ENCODE measurements at places on chromosomes 4 and X.
A peak's percentile ranks its signal among the peaks of the same experiment; 100 is the strongest.

- DNase-seq: no peak
Measured at GRCh38 chr4:168883513-168883912, 126.5 kb downstream of the CBR4 start.

GRCh38 chr4:89193843-89194242 is 82.5 kb downstream of the TIGD2 start:
- DNase-seq: no peak

DNA sequence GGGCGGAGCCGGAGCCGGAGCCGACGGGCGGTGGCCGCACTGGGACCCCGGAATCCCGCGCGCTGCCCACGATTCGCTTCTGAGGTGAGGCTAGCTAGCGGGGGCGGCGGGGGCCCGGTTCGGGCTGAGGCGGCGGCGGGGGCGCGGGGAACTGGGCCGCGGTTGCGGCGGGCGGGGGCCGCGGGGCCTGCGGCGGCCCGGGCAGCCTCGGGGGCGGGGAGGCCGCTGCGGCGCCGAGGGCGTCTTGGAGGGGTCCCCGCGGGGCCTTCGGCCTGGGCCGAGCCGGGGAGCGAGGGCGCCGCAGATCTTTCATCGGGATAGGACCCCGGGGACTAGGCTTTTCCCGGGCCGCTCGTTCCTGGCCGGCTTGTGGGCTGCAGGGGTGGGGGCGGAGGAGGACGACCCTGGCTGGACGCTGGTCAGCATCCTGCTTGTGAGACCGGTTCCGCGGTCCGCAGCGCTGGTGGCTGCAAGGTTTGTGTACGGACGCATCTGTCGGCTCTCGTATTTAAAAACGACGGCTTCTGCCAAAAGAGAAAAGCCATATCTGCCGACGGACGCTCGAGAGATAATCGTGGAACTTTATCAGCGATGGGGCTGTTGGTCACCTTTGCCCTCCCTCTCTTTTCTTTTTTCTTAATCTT is 419 bp downstream of the ADD1 start:
- DNase-seq: no peak

DNA sequence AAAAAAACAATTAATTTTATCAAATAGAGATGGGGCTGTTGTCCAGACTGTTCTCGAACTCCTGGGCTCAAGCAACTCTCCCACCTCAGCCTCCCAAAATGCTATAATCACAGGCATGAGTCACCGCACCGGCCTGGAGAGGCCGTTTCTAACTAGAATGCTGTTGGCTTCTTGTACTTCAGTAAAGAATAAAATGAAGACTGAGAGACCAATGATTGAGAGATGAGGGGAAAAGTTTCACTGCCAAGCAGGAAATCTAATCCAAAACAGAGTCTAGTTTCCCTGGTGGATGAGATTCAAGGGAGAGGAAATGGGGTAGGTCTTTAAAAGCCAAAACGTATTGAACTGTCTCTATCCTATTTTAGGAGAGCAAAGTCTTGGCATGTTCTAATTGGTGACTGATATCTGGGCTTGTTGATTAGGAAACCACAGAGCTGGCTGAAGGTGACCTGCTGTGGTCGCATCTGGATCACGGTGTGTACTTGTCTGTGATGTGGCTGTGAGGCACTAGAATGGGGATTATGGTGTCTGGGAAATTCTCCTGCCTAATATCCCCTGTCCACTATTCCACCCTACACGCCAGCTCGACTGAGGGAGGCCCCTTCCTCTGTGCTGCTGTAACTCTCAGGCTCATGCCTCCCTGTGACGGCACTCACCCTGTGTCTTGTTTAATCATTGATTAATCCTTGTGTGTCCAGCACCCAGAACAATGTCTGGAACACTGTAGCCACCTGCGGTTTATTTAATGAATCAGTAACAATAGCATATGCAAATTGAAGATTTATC is 15.0 kb upstream of the TRIM2 start:
- no peak for DNase-seq

- no peak for DNase-seq
Measured at GRCh38 chr4:177826973-177827372, 384.7 kb upstream of the AGA start.

- DNase-seq: peak; percentile 1
Measured at GRCh38 chr4:2583517-2583916, 47.1 kb downstream of the FAM193A start.

DNA sequence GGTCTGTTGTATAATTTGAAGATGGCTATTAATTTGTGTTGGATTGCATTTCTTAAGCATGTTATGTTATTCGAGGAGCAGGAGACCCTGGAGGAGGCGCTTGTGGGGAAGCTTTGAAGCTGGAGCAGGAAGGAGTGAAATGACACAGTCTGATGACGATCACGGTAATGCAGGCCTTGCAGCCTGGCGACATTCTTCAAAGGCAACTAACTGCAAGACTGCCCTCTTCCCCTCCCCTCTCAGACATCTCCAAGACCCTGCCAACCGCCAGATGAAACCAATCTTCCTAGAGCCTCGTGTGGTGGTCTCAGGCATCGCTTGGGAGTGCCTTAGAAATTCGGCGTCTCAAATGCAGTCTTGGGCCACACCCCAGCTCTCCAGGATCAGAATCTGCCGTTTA is 16.1 kb downstream of the CLCN4 start:
- DNase-seq: no peak

- no peak for DNase-seq
Measured at GRCh38 chrX:37350034-37350365, 836 bp downstream of the PRRG1 start.

- peak; percentile 49 for DNase-seq
Measured at GRCh38 chrX:114800719-114801118, 216.7 kb downstream of the IL13RA2 start.

- DNase-seq: no peak
Measured at GRCh38 chr4:27006646-27007045, 146.0 kb downstream of the STIM2 start.

DNA sequence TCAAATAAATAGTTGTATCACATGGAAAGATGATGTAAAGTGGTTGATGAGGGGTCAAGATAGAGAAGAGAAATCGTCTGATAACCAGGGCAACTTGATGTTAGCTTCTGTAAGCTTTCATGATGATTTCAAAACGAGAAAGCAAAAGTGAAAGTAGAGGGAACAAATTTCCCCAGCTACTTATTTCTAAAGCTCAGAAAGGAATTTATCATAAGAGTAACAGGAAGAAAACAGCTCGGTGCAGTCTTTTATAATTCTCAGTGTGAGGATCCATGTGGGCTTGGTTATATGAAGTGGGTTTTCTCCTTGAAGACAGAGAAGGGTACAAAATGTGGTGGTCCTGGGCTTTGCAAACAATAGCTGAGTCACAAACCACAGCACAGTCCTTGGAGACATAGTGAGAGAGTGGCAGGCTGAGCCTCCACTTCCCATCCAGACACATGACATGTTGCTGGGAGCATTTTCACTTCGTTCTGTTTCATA is 32.1 kb upstream of the GLRA2 start:
- no peak for DNase-seq

DNA sequence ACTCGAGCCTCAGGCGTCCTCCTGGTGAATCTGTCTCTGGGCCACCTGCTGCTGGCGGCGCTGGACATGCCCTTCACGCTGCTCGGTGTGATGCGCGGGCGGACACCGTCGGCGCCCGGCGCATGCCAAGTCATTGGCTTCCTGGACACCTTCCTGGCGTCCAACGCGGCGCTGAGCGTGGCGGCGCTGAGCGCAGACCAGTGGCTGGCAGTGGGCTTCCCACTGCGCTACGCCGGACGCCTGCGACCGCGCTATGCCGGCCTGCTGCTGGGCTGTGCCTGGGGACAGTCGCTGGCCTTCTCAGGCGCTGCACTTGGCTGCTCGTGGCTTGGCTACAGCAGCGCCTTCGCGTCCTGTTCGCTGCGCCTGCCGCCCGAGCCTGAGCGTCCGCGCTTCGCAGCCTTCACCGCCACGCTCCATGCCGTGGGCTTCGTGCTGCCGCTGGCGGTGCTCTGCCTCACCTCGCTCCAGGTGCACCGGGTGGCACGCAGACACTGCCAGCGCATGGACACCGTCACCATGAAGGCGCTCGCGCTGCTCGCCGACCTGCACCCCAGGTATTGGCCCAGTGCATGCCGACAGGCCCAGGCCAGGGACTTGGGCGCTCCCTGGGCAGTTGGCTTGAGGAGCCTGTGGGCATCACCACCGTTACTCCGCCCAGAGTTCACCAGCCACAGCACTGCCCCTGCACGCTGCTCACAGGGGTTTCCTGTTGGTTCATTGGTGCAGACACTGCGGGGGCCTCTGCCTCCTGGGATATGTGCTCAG is 1.1 kb downstream of the GPR78 start:
- no peak for DNase-seq

Measured in BJ (cell line).